Sigmoid colon (tissue), 7 donors: ENCODE measurements at places on chromosomes 12 and 14. TPM values are rescaled to one million over a fixed set of nuclear protein-coding genes. Genes with fewer than 3 reads are reported as not detected.

Gene TC2N
- 24.9 TPM for polyA plus RNA-seq

Gene TMPRSS12
- polyA plus RNA-seq: not detected

DNA sequence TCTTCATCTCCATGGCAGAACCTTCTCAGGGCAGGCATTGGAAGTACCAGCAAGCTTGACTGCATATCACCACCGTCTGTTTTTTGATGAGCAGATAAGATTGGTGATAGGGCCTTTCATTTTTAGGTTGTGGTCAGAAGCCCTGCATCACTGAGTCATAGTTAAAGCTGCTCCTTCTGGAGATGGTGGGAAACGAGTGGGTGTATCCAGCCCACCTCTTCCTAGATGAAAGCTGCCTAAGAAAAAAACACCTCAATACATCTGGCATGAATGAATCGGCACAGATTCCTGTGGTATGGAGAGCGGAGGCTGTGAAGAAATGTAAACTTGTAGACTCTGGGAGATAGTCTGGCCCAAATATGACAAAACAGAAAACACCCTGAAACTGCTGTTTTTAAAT lies 248.7 kb upstream of the EGLN3 start:
- no peak overlapping the region for H3K27ac ChIP-seq
- no peaks in the 10 kb centered on the region for H3K36me3 ChIP-seq
- no peak overlapping the region for H3K4me3 ChIP-seq
- no peaks in the 10 kb centered on the region for H3K27me3 ChIP-seq
- H3K4me1 ChIP-seq: no peaks in the 10 kb centered on the region
- DNase-seq: no peak

DNA sequence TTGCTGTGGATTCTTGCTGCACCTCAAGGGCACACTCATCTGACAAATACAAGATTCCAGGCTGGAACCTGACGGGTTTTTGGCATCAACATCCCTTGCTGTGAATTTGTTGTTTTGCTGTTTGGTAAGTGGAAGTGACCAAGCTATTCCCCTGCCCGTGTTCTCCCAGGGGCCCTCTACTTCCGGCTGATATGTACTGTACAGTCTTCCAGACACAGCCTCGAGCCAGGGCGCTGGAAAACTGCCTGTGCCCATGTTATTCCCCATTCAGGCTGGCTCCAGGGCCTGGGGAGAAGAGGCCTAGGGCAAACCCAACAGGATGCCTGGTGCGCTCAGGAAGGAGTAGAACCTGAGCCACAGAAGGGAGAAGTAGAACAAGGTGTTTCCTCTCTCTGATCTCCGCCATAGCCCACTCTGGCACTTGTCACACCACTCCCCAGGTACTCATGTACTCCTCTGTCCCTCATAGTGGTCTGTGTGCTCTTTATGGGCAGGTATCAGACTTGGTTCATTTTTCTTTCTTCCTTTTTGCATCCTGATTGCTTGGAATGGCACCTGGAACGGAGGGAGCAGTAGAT lies 67.8 kb upstream of the LTA4H start:
- no peak overlapping the region for H3K4me3 ChIP-seq
- H3K27me3 ChIP-seq: no peaks in the 10 kb centered on the region
- no peaks in the 10 kb centered on the region for H3K36me3 ChIP-seq
- no peak overlapping the region for H3K27ac ChIP-seq

- no peak overlapping the region for H3K4me3 ChIP-seq
- DNase-seq: no peak
- no peak overlapping the region for H3K27ac ChIP-seq
- H3K27me3 ChIP-seq: no peaks in the 10 kb centered on the region
These were observed 135.4 kb upstream of the KITLG start for GRCh38 chr12:88715673-88716072.

DNA sequence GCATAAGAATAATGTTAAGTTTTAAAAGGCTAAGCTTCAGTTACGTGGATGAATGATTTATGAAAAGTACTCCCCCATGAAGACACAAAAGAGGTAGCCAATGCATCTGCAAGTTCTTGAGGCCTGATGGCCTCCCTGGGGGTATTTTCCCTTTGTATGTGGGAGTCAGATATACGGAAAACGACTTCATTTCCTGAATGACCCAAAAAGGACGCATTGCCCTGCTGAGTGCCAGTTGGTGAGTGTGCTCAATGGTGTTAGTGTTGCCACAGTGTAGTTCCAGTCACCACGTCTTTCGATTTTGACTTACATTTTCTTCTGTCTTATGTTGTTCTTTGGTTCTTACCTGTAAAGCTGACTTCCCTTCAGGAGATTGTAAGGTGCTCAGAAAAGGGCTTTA lies 8.0 kb downstream of the ETV6 start:
- peak overlapping the region; percentile 48 for H3K27ac ChIP-seq
- H3K4me1 ChIP-seq: no peaks in the 10 kb centered on the region
- H3K27me3 ChIP-seq: no peaks in the 10 kb centered on the region
- no peaks in the 10 kb centered on the region for H3K36me3 ChIP-seq
- H3K4me3 ChIP-seq: no peak overlapping the region

DNA sequence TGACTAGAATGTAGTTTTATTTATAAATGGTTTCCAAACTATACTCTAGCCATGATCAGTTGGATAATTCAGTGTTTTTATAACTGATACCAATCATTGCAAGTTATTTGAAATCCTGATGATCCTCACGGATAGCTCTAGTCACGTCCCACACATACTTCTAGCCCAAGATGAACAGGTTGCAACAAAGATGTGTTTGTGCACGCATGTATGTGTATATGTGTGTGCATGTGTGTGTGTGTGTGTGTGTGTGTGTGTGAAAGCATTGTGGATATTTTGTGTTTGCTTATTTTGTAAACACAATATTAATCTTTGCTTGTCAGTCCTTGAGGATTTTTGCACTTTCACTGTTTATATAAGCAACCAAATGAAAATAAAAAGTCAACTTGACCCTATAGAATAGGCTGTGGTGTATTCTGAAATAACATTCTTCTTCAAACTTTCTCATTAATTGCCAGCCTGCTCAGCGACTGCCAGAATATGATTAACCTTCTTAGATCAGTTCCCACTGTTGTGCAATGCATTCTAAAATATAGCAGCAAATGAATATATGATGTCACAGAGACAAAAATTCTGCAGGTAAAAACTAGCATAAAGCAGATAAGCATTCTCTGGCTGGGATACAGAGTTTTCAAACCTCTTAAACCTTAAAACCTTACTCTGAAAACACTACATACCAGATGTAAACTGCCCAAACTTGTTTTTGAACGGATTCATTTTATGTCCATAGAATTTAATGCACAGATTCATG lies 48.8 kb upstream of the HIF1A start:
- no peaks in the 10 kb centered on the region for H3K36me3 ChIP-seq
- no peak overlapping the region for H3K27ac ChIP-seq
- H3K27me3 ChIP-seq: no peaks in the 10 kb centered on the region

DNA sequence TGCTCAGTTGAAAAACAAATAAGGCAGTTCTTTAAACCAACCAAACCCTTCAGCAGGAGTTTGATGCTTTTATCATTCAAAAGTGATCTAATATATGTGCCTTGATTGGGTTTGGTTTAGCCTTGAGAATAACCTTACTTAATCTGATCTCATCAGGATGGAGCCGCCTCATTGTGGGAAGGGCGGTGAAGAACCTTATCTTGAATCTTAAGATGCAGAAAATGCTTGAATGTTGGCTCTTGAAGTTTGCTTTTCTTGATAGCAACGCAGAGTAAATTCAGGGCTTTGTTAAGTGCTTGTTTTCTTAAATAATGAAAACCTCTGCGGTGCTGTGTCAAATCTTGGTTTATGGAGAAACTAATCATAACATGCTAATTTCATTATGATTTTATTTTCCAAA lies 138.2 kb downstream of the MON2 start:
- H3K4me3 ChIP-seq: peak overlapping the region; percentile 62
- peaks cover 23% of the 10 kb centered on the region for H3K4me1 ChIP-seq
- H3K27me3 ChIP-seq: no peaks in the 10 kb centered on the region

- no peaks in the 10 kb centered on the region for H3K27me3 ChIP-seq
- DNase-seq: no peak
These were observed 113.8 kb upstream of the FOXG1 start for GRCh38 chr14:28652782-28653181.

DNA sequence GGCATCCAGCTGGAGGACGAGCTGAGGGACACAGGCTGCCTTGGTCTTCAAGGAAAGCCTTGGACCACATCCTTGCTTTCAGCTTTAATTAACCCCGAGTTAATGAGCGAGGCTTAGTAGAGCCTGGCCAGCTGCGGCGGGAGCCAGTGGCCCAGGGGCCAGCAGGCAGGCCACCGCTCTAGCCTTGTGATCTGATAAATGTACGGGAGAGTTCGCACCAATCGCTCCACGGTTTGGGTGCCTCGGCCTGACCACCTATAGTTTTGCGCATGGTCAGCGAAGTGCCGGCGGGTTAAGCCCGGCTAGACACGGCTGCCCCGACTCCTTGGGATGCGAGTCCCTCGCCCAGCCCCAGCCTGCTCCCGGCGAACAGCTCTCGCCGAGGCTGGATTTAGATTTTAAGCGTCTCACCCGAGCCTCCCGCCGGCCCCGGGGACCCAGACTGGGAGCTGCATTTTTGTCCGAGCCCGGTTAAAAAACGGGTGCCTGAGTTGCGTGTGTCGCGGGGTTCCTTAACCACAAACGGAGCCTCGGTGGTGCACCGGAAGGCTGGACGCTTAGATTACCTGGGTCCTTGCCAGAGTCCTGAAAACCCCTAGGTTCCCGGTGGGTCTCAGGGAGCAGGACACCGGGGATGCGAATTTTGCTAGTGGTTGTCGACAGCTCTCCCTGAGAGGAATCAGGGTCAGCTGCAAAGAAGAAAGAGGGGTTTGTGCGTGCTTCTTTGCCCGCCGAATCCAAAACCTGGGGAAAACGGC lies 2.9 kb upstream of the HOXC12 start:
- H3K36me3 ChIP-seq: no peaks in the 10 kb centered on the region
- DNase-seq: no peak
- peaks cover 17% of the 10 kb centered on the region for H3K4me1 ChIP-seq
- no peak overlapping the region for H3K4me3 ChIP-seq
- H3K27me3 ChIP-seq: peaks cover 81% of the 10 kb centered on the region
- no peak overlapping the region for H3K27ac ChIP-seq

GRCh38 chr14:99065551-99065950 lies 206.4 kb downstream of the BCL11B start:
- H3K27ac ChIP-seq: no peak overlapping the region
- no peaks in the 10 kb centered on the region for H3K27me3 ChIP-seq
- no peak for DNase-seq
- H3K4me3 ChIP-seq: no peak overlapping the region

DNA sequence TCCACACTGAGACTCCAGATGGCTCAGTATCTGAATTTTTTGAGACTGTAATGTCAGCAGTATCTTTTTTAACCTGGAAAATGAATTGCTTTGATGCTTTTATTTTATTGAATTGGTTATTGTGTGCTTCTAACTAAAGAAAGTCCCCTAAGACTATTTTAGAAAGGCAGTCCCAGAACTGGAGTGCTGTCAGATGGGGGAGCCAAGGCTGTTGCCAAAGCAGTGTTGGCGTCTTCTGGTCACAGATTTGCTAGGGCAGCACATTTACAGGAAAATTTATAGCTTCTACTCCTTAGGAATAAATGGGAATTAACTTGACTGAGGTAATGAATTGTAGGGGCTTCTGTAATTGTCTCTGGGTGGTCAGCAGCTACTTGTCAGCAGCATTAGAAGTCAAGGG lies 157.1 kb upstream of the ARHGAP5 start:
- no peaks in the 10 kb centered on the region for H3K27me3 ChIP-seq
- no peak overlapping the region for H3K4me3 ChIP-seq
- H3K27ac ChIP-seq: no peak overlapping the region
- DNase-seq: no peak
- no peaks in the 10 kb centered on the region for H3K4me1 ChIP-seq

DNA sequence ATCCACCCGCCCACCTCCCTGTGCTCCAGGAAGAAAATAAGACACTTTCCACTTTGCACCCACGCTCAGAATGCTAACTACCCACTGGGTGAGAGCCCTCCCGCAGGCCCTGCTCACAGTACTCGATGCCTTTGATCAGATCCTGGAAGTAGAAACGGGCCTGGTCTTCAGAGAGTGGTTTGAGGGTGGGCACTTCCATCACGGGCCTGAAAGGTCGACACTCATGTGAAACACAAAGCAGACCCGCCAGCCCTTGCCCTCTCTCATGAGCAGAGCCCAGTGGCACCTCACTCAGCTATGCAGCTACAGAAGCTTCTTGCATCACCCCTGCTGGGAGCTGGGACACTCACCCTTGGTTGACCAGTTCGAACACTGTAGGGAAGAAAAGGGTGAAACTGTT lies 41.1 kb downstream of the CAMKK2 start:
- H3K36me3 ChIP-seq: peaks cover 18% of the 10 kb centered on the region
- no peak overlapping the region for H3K27ac ChIP-seq
- H3K27me3 ChIP-seq: no peaks in the 10 kb centered on the region
- no peaks in the 10 kb centered on the region for H3K4me1 ChIP-seq

DNA sequence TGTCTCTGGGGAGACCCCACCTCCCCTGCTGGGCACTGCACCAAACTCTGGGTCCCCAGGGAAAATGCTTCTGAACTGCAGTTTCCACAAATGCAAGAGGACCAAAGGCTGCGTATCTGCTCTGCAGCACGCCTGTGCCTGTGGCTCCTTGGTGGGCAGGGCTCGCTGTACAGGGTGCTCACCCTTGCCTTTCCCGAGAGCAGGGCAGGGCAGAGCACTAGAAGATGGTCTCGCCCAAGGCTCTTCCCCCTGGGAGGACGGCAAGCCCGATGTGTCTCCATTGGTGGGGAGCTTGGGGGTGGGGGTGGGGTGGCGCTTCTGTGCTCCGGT lies 175.3 kb upstream of the RTL1 start:
- peaks cover 10% of the 10 kb centered on the region for H3K4me1 ChIP-seq
- H3K27ac ChIP-seq: no peak overlapping the region
- DNase-seq: no peak

DNA sequence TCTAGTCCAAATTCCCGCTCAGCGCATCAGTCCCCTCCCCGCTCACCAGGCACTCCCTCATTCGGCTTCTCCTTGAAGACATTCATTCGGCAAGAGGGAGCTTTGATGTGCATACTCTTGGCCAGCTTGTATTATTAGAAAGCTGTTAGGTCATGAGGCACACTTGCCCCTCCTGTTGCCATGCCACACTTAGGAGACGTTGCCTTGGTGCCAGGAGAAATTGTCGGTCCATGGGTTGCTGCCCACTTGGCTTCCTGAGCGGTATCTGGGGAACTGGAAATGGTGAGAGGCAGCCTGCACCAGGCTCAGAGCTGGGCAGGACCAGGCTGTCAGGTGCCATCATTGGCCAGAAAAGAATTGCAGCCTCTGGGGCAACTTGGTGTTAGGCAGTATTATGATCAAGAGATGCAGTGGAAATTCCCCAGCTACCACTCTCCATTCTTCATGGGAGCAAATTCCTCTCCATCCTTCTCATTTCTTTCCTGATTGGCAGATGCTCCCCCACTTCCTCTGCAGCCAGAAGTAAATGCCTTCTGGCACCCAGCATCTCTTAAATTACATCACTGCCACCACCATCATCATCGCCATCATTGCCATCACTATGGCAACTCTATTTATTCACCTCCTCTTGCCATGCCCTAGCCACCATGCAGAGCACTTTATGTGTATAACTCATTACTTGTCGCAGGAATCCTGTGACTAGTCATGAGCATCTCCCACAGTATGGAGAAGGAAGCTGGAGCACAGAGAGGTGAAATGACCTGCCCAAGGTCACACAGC lies 12.4 kb downstream of the CABP1 start:
- H3K4me1 ChIP-seq: peaks cover 52% of the 10 kb centered on the region
- H3K27me3 ChIP-seq: no peaks in the 10 kb centered on the region
- DNase-seq: no peak
- H3K4me3 ChIP-seq: no peak overlapping the region
- peak overlapping the region; percentile 83 for H3K27ac ChIP-seq

GRCh38 chr12:115632308-115632707 lies 645.2 kb downstream of the MED13L start:
- no peaks in the 10 kb centered on the region for H3K27me3 ChIP-seq
- H3K4me1 ChIP-seq: no peaks in the 10 kb centered on the region
- DNase-seq: no peak
